Hippocampal formation (tissue), 2 donors: ENCODE measurements at places on chromosomes 11 and 22.

- DNase-seq = no peak
Observed at GRCh38 chr11:17748761-17749721, 14.5 kb downstream of the KCNC1 start.

- DNase-seq = no peak
Observed at GRCh38 chr11:91365986-91366585, 858.5 kb upstream of the FAT3 start.

DNA sequence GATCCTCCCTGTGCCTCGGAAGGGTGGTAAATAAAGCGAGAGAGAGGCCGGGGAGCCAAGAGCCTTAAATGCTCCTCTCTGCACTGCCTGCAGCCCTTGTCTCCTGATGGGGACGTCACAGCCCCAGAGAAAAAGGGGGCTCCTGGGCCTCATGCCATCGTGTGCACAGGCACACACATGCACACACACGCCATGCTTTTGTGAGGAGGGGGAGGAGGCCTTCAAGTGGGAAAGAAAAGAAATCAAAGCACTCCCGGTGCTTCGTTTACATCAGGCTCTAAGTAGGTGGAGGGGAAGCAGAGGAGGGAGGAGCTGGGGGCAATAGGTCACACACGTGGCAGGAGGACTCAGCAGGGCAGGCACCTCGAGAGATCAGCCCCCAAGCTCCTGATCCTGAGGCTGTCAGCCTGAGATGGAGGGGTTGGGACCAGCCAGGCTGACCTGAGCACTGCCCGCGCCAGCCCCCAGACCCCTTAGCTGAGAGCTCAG lies 68.2 kb upstream of the NECTIN1 start:
- DNase-seq = no peak

DNA sequence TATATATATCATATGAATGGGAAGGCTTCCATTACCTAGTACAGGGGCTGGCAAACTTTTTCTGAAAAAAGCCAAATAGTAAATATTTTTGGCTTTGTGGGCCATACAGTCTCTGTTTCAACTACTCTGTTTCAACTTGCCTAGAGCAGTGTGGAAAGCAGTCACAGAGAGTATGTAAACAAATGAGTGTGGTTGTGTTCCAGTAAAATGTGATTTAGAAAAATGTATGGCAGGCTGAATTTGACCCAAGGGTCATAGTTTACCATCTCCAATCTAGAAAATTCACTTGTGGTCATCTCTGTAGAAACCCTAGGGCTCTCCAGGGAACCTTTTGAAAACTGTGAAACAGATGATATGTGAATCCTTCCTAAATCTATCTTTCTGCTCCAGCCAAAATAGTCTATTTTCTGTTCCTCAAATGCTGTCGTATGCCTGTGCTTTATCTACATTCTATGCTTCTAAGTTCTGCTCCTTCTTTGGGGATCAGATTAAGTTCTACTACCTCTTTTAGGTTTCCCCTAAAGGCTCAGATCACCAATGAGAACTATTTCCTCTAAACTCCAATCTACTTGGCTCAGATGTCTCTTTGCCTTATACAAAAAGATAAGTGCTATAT lies 356.2 kb downstream of the METTL15 start:
- DNase-seq = no peak

GRCh38 chr11:64802370-64803157 lies 450 bp downstream of the MAP4K2 start:
- no peak for DNase-seq

GRCh38 chr11:14269692-14270573 lies 89.0 kb downstream of the RRAS2 start:
- DNase-seq = peak; percentile 31
